ENCODE measurements at places on chromosomes 12 and 14.

DNA sequence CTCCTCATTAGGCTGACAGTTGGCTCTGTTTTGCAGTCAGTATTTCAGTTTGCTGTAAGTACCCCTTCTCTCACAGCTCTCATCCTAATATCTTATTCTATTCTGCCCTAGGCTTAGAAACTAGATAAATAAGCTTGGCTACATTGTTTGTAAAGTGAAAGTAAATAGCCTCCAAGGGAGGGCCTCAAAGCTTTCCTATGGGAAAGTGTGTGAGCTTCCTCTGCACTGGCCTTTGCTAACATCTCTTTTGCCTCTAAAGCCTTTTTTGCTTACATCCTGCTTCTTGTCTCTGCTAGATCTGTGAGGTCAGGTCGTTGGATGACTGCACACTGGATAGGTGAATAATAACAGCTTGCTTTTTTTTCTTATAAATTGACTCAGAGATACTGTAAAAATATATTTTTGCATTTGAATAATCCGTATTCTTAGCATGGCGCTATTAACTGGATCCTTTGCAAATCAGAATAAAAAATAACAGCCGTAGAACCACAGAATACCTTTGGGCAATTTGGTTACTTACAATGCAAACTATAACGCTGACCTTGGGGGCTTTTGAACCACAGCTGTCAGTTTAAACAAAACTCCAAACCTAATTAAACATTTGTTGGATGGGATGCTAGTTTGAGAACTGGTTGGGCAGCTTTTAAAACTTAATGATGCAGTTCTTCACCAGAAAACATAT lies 55.1 kb downstream of the TTC6 start:
- DNase-seq: no peak

DNA sequence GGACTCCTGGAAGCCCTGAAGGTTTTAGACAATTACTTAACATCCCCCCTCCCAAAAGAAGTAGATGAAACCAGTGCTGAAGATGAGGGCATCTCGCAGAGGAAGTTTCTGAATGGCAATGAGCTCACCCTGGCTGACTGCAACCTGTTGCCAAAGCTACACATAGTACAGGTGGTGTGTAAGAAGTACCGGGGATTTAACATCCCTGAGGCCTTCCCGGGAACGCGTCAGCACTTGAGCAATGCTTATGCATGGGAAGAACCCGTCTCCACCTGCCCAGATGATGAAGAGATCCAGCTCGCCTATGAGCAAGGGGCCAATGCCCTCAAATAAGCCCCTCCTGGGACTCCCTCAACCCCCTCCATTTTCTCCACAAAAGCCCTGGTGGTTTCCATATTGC lies 10.6 kb upstream of the SPPL3 start:
- DNase-seq: no peak

- DNase-seq: peak; percentile 85
Observed at GRCh38 chr12:64729909-64730587, 29.2 kb downstream of the GNS start.

DNA sequence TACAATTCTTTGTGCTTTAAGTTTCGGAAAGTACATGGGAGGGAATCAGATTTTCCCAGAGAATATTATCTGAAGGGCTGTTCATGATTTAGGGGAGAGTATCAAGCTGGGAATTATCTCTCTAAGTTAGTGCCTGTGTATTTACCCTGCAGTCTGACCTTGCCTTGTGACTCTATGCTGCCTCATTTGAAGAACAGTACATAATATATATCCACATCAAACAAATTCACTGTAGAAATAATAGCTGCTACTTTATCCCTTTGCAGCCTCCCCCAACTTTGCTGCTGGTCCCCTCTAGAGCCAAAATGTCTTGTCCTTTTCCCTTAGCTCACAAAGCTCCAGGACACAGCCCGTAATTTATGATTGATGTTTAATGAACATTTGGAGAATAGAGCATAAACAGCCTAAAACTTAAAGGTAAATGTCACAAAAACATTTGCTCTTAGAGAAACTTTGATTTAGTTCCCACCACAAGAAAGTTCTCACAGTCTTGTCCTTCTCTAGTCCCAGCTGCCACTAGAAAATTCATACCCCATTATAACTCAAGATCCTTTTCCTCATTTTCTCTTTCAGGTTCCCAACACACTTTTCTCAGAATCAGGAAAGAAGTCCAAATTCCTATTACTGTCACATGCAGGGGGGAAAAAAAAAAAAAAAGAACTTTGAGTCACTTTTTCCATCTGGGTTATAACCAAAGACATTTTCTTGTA lies 1009.6 kb downstream of the FLRT2 start:
- DNase-seq: no peak

DNA sequence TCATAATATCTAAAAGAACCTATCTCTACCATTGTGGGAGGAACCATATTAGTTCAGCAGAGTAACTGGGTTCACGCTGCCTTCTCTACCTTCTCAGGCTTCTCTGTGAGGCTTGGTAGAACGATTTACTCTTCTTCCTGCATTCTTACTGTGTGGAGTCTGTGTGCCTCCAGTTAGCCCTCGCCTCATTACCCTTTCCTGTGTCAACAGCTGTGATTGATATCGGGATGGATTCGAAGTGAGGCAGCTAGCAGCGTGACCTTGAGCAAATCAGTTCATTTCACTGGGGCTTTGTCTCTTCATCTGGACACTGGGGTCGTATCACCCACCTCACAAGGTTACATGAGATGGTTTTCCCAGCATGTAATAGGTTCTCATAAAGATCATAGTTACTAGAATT lies 4.6 kb upstream of the VRK1 start:
- DNase-seq: no peak

DNA sequence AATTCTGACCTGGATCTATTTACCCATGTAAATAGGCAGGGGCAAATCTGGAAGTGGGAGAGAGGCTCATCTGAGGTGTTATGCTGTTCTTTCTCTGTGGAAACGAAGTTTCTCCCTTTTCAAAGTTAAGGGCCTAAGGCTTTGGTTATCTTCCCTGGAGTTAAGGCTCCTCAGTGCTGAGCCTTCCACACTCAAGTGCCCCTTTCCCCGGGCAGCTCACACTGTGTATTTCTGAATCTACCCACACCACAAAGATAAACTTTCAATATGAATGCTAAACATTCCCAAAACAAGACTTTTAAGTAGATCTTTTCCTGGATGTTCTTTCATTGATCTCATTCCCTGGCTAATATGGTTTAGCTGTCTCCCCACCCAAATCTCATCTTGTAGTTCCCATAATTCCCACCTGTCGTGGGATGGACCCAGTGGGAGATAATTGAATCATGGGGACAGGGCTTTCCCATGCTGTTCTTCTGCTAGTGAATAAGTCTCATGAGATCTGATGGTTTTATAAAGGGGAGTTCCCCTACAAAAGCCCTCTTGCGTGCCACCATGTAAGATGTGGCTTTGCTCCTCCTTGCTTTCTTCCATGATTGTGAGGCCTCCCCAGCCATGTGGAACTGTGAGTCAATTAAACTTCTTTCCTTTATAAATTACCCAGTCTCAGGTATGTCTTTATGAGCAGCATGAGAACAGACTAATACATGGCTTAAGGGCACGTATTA lies 251.1 kb downstream of the NAV3 start:
- no peak for DNase-seq

DNA sequence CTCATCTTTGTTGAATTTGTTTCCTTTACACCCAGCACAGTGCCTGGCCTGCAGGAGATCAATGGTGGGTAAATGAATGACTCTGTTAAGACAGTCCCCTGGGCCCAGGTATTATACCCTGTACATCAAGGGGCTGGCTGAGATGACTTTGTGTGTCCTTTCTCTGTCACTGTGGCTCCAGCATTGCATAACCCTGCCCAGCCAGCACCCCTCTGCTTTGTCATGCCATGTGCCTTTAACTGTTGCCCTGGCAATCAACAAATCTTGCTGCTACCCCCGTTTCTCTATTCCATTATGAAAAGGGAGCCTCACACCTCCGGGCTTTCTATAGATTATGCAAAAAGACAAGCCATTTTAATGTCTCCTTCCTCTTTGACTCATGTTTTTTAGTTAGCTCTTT lies 7.6 kb upstream of the FLVCR2 start:
- DNase-seq: no peak

GRCh38 chr12:77685112-77685511 lies 145.6 kb upstream of the NAV3 start:
- DNase-seq: peak; percentile 91

DNA sequence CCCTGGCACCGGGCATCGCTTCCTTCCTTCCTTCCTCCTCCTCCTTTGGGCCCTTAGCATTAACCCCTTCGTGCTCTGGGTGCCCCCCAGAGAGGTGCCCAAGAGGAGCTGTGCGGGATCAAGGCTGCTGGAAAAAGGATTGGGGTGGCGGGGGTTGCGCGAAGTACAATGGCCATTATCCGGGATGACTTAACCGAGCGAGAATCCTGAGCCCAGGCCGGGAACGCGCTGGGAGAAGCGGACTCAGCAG lies 2.8 kb downstream of the DHH start:
- DNase-seq: no peak

DNA sequence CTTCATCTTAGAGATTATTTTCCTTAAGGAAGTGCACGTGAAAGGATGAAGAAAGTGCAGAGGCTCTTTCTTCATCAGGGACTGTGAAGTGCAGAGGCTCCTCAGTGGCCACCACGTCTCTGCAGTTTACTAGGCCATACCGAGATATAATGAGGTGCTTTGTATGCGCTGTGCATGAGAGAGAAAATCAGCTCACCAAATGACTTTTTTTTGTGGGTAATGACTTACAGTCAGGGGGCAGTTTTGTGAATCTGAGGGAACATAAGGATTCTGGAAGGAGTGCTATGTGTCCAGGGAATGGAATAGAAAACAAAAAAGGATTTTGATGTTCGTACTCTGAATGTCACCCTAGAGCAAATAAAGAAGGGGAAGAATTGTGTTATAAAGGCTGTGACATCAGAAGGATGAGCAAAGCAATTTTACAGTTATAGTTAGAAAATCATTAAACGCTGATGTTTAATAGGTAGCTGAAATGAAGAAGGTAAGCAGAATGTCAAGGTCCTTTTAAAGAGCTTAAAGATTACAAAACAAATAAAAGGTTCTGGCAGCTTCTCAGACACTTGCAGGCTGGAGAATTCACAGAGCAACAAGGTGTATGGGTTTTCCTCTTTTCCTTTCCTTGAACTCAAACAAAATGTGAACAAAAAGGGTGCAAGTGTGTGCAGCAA lies 247.5 kb upstream of the NOVA1 start:
- no peak for DNase-seq

- peak; percentile 38 for DNase-seq
Observed at GRCh38 chr12:123149501-123150274, 1.2 kb downstream of the PITPNM2 start.

All from NCI-H82 (cell line).